Activated CD8-positive, alpha-beta T cell treated with anti-CD3 and anti-CD28 coated beads, Interleukin-2, amount 10 ng/mL, durations not matched to agents 7 days and 5 days (primary cell): ENCODE measurements at places on chromosomes 16 and 17.

DNA sequence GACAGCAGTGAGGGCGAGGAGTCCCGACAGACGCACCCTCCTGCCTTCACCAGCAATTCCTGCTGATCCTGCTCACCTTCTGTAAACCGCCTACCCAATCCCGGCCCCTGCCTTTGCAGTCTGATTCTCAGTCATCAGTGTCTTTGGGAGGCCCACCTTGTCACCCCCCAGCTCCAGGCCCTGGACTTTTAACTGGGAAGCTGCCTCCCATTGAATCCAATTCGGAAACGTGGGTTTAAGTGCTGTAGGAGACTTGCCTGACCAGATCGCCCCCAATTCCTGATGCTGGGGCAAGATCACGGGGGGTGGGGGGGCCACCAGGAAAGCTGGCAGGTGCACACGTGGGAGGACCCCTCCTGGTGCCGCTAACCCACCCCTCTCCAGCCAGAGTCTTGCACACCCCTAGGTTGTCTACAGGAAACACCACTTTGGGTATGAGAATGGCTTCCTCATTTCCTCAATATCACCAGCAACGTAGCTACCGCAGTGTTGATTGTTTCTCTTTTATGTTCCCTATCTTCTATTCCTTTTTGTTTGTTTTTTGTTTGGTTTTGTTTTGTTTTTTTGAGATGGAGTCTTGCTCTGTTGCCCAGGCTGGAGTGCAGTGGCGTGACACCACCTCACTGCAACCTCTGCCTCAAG, 46.6 kb upstream of the CMIP start:
- DNase-seq: no peak

GRCh38 chr16:17491140-17491662, 20.4 kb upstream of the XYLT1 start:
- no peak for DNase-seq

GRCh38 chr16:29680180-29680598, 1.2 kb downstream of the QPRT start:
- DNase-seq: no peak

- DNase-seq: no peak
These were observed 267.3 kb downstream of the XYLT1 start for GRCh38 chr16:17203424-17203823.

DNA sequence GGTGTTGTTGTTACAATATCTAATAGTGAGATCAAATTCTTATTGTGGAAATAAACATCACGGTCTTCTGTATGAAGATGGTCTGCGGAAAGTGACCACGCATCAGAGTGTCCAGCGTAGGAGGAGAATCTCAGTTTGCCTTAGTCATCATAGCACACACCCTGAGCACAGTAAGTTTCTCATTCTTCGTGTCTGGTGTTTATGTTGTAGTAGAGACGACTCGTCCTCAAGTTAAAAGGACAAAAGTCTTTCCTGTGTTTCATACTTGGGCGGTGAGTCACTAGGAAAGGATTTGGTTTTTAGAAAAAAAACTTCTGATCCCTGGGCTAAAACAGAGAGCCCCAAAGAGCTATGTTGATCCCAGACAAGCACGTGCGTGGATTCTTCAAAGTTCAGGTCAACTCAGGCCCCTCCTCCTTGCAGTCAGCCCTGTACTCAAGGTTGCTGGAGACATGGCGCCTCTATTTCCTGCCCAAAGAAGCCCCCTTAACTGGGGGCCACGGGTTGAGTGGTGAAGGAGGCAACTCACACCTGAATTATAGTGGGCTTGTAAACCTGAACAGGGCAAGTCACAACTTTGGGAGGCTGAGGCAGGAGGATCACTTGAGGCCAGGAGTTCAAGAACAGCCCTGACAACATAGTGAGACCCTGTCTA, 170.4 kb downstream of the ZFHX3 start:
- DNase-seq: no peak

GRCh38 chr17:35617505-35617904, 30.4 kb downstream of the AP2B1 start:
- DNase-seq: no peak

GRCh38 chr16:13939821-13940220, 19.9 kb downstream of the ERCC4 start:
- DNase-seq: no peak

DNA sequence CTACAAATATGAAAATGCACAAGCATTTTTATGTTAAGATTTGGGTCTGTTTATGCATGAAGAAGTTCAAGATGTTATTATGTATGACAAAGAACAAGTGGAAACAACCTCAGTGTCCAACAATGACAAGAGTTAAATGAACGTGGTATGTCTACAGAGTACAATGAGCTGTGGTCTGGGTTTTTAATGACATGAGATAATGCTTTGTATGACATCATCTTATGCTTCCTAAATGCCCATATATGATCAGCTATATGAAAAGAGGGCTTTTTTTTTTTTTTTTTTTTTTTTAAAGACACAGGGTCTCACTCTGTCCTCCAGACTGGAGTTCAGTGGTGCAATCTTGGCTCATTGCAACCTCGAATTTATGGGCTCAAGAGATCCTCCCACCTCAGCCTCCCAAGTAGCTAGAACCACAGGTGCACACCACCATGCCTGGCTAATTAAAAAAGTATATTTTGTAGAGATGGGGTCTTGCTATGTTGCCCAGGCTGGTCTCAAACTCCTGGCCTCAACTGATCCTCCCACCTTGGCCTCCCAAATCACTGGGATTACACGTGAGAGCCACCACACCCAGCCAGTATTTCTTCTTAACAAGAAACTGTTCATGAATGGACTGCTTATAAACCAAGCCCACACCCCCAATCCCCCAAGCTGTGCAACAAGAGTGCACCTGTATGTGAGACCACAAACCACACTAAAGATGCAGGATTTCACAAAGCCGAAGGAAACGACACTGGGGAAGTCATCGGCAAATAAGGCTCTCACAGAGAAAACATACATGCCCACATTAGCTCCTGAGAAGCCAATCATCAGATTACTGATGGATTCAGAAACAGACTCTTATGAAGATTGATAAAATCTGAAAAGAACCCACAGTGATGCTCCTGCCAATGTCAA, 114.5 kb downstream of the CPPED1 start:
- peak; percentile 37 for DNase-seq

DNA sequence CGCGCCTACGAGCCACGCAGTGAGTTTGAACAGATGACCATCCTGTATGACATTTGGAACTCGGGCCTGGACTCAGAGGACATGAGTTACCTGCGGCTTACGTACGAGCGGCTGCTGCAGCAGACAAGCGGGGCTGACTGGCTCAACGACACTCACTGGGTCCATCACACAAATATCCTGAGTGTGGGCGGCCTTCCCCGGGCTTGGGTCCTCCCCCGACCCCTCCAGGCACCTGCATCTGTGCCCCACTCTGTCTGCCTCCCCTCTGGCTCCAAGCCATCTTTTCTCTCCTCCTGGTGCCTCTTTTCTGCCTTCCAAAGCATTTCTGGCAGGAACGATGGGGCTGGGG, 5.0 kb upstream of the HSD3B7 start:
- DNase-seq: no peak

DNA sequence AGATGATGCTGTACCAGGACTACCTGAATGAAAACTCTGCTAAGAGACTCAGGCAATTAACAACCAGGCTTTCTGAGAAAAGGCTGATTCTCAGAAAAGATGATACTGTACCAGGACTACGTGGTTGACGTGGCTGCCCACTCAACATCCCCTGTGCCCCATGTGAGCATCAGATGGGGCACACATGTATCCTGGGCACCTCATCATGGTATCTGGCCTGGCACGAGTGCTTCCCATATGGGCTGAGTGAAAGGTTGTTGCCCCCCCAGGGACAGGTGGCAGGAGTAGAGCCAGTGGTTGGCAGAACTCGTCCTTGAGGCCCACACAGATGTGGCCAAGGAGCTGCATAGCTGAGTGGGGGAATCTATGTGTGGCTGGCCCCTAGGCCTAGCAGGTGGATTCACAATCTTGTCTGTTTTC, 3.5 kb upstream of the CES4A start:
- DNase-seq: peak; percentile 78

GRCh38 chr17:33686171-33686570, 393.1 kb upstream of the ASIC2 start:
- peak; percentile 40 for DNase-seq

GRCh38 chr17:66673668-66674276, 161.1 kb upstream of the CACNG5 start:
- peak; percentile 51 for DNase-seq

- peak; percentile 96 for DNase-seq
These were observed 29.6 kb downstream of the ZNF778 start for GRCh38 chr16:89246903-89247733.

DNA sequence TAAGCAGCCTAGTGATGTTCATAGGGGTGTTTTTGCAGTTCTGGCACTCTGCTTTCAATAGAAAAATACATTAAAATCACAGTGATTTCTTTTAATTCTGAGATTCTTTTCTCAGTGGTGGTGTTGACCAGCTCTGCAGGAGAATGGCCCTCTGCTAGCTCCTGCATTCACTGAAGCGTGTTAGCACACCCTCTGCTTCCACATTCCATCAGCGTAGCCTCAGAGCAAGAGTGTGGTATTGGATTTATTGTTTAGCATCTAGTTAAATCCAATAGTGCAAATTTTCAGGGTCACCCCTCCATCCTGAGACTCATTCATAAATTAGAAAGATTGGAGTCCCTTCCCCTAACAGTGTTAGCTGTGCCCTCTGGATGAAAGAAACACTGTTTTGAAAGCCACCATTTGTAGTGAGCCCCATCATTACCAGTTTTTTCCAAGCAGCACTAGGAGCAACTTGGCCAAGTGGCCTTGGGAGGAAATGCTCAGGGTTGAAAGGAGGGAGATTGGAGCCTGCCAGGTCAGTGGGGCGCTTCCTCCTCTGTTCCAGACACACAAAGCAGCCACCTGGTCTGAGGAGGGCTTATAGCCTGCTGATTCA, 45.7 kb downstream of the B9D1 start:
- no peak for DNase-seq

DNA sequence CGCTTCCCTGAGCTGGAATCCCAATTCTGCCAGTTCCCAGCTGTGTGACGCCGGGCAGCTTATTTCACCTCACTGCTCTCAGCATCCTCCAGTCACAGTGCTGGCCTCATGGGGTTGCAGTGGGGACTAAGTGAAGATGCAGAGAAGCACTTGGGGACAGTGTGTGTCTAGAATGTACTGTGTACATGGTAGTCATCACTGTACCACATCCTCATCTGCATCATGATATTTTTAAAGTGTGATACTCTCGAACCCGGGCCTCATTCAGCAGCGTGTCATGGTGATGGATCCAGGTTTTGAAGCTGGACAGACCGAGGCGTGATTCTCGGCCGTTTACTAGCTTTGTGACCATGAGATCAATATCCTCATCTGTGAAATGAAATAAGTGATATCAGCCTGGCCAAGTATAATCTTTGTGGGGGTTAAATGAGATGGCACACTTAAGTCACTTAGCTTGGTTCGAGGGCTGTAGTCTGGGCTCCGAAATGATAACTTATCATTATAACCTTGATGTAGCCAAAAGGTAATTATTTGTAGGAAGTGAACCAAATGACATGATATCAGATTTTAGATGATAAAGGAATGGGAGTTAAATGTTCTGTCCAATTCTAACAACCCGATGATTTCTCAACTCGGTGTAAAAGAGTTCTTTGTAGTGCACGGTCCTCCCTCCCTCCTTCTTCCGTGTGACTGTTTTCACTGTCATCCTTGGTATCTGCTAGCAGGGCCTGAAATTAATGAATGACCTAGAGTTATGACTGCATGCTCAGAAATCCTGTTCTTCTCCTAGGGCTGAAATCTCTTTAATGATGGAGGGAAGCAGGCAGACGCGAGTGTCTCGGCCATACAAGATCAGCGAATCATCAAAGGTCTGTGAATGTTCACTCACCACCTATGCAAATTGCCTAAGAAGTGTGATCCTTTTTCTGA, 2.0 kb downstream of the KLHL36 start:
- DNase-seq: no peak

GRCh38 chr16:15919331-15919730, 30.1 kb upstream of the ABCC1 start:
- DNase-seq: no peak

DNA sequence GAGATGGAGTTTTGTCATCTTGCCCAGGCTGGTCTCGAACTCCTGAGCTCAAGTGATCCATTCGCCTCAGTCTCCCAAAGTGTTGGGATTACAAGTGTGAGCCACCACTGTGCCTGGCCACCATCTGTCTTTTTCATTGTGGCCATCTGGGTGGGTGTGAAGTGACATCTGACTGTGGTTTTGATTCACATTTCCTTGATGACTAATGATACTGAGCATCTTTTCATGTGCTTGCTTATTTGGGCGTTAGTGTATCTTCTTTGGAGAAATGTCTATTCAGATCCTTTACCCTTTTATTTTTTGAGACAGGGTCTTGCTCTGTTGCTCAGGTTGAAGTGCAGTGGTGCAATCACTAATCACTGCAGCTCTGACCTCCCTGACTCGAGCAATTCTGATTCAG, 53.9 kb upstream of the ERN1 start:
- no peak for DNase-seq

DNA sequence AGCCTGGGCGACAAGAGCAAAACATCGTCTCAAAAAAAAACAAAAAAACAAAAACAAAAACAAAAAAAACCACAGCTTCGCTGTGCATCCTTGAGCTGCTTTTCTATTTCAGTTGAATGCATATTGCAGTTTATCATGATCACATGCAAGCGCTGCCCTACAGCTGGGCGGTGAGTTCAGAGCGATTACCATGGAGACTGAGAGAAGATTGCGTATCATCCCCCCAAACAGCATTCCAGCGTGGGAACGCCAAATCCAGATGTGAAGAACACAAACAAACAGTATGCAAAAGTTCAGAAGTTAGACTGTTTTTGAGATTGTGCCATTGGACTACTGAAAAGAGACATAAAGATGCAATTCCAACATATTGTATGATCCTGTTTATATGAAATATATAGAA, 15.1 kb upstream of the SLC52A1 start:
- DNase-seq: no peak

DNA sequence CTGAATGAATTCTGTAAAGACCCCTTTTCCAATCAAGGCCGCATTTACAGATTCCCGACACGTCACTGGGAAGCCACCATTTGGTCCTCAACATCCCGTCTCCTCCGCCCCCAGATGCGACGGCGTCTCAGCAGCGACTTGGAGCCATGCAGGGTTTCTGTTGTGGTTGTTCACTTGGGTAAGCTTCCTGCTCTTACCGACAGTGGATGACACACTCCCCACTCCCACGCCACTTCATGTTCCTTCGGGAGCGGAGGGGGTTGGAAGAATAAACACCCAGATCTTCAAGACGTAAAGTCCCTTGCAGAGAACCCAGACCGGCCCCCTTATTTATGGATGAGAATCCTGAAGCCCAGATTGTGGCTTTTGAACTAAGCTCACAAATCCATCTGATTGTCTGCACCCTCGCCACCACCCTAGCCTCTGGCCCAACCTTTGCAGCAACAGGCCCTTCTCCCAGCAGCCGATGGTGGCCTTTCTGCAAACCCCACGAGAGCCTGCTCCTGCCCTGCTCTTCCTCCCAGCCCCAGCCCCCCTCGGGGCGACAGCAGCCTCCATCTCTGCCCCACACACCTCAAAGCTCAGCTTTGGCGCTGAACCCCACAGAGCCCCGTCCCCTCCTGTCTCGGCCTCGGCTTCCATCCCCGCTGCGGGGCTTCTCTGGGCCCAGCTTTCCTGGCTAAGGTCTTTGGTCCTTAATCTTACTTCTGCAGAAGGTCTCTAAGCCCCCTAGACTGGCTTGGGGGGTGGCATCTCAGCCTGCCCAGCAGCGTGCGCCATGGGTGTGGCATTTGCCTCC, 19.0 kb upstream of the OSGIN1 start:
- no peak for DNase-seq
